ENCODE measurements at places on chromosomes 7 and 10.

DNA sequence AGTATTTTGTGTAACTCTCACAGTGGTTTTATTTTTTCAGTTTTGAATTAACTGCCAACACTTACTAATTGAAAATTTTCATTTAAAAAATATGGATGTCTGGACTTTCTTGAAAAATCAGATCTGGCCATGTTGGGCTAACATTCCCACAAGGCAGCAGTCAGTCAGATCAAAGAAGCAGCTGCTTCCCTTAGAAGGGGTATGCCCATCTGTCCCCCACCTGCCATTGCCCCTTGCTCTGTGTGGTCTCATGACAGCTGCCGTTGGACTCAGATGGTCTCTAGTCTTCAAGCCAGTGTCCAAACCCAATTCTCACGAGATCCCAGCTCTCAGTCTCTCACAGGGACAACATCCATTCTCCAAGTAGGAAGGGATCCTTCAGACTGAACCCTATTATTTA is 212.1 kb upstream of the GHITM start:
- DNase-seq = no peak

GRCh38 chr10:1089017-1089689 is 33.0 kb downstream of the WDR37 start:
- no peak for DNase-seq

DNA sequence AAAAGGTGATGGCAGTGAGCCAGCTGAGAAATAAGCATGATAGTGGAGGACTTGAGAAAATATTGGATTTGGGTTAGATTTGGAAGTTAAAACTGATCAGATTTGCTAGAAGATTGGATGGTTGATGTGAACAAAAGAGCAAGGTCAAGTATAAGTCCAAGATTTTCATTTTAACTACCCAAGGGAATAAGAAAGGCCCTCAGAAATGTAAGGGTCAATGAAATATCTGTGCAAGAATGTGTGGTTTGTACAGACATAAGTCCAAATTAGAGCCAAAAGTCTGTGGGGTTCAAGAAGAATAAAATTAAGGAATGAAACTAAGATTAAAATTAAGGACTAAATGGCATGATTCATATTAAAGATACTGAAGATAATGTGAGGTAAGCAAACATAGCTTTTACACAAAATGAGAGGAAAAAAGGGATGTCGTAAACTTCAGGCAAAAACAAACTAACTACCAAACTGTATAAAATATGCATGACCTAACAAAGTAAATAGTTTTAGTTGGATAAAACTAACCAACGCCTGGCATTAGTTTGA is 78.4 kb upstream of the CACNA2D1 start:
- no peak for DNase-seq

GRCh38 chr10:77256346-77256745 is 381.3 kb downstream of the KCNMA1 start:
- no peak for DNase-seq

DNA sequence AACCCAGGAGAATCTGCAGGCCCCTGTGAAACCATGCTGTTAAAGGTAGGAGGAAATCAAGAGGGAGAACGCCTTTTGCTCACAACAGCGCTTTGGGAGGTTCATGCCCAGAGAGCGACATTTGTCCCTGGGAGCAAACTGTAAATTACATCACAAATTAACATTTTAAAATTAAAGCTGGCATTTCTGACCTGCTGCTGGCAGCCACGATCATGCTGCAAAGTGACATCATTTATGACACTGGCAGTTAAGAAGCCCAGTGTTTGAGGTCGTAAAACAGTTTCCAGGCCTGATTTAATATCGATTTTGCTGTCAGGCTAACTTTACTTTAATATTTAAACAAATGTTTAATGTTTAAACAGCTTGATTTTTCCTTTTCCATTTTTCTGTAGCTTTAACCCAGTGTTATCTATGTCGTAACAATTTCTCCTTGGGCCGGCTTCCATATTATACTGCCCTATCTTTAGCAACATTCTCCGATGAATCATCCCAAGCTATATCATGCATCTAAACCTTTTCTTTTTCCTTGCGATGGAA is 86.5 kb upstream of the NPVF start:
- no peak for DNase-seq

DNA sequence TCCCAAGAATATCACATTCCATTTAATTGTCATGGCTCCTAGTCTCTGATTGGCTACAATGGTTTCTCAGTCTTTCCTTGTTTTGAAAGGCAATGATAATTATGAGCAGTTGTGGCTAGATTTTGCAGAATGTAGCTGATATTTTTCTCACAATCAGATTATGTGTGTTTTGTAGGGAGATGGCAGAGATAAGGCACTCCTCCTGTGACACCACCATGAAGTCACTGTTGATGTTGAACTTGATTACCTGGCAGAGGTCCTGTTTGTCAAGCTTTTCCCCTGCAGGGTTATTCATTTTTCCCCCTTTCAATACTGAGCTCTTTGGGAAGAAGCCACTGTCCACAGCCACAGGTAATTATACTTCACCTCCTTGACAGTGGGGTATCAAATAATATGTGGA is 602.9 kb upstream of the PFKP start:
- DNase-seq = no peak

DNA sequence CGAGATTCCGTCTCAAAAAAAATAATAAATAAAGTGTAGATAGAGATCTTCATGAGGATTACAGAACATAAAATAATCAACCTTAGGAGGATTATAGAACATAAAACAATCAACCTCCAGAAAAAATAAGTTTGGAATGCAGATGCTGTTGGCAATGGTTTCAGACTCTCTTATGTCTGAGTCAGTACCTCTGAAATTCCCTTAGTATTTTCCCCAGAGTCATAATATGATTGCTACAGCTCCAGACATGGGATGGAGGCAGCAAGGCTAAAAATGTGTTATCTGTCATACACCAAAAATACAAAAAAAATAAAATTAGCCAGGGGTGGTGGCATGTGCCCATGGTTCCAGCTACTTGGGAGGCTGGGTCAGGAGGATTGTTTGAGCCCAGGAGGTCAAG is 22.2 kb downstream of the CADPS2 start:
- DNase-seq = no peak

GRCh38 chr7:84250452-84250851 is 55.9 kb upstream of the SEMA3A start:
- no peak for DNase-seq

DNA sequence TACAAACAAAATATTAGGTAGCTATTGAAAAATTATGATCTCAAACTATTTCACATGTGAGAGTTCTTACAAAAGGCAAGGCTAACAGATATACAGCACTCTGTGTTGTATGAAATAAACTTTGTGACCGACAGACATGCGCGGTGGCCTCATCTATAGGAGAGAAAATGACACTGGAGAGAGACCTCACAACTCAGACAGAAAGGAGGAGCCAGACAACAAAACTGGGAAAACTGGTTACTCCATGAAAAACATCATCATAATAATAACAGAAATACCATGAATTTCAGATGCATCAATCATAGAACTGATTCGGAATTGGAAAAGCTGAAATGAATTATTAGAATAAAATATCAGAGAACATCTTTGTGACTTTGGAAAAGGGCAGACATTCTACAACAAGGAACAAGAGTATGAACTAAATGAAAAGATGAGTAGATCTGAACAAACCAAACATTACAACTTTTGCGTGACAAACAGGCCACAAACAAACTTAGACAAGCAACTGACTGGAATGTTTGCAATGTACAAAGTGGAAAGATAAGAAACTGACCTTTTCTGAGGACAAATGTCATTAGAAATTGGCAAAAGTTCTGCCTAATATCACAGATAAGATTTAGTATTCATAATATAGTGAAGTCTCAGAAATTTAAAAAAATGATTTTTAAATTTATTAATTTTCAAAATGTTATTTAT is 69.3 kb downstream of the TNS3 start:
- no peak for DNase-seq
